ENCODE measurements at places on chromosomes 4 and X.

GRCh38 chr4:180422989-180423711, 1820.1 kb upstream of the TENM3 start:
- no peak for DNase-seq

DNA sequence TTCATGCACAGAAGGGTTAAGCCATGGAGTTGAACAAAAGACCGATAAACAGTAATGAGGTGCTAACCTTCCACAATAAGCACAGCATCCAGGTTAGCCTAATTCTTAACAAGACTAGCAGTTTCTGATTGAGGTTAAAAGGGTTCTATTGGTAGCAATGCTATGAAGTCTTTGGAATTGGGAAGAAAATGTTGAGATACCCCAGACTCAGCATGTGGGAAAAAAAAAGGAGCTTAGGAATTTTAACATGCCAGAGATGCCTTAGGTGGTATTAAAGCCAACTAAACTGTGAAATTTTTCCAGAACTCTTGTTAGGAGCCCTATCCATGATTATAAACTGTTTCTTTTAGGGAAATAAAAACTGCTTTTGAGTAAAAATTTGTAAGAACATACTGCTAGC, 391.7 kb downstream of the GABRG1 start:
- no peak for DNase-seq

GRCh38 chr4:6687947-6688878, 5.5 kb upstream of the S100P start:
- DNase-seq: no peak

GRCh38 chr4:153488006-153488891, 22.1 kb downstream of the TMEM131L start:
- no peak for DNase-seq

- no peak for DNase-seq
Observed at GRCh38 chr4:88975958-88976774, 80.8 kb downstream of the FAM13A start.

- no peak for DNase-seq
Observed at GRCh38 chr4:133390198-133390855, 241.2 kb downstream of the PCDH10 start.

GRCh38 chrX:147900349-147900748, 11.4 kb upstream of the FMR1 start:
- no peak for DNase-seq

DNA sequence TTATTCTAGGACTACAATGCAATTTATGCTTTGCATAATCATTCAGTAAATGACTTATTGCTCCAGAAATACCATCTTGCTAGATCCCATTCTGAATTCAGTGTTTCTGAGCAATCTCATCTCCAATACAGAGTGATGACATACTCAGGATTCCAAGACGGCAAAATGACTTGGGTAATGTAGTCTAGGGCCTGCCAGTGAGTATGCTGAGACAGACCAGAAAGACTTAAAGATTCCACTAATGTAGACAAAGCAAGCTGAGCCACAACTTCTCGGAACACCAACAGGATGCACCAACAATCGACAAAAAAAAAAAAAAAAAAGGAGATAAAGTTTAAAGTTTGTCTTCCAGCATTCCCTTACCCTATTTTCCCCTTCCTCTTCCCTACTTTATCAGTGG, 919 bp upstream of the SEC24B start:
- DNase-seq: no peak

DNA sequence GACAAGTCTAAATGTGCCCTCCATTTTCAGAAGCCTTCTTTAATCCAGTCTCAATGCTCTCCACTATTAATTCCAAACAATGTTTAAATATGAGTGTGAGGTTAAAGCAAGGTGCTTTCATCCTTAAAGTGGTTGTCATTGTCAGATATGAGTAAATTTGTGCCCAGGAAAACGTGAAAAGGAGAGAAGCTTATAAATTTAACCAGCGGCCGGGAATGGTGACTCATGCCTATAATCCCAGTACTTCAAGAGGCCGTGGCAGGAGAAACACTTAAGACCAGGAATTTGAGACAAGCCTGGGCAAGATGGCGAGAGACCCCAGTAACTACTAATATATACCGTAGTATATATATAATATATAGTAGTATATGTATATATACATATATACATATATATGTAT, 270.0 kb downstream of the ARHGAP24 start:
- DNase-seq: no peak

- DNase-seq: no peak
Observed at GRCh38 chr4:19254486-19254885, 997.2 kb upstream of the SLIT2 start.

GRCh38 chrX:47296766-47297365, 64.1 kb downstream of the USP11 start:
- no peak for DNase-seq

GRCh38 chr4:131091896-131092295, 1995.9 kb downstream of the C4orf33 start:
- DNase-seq: no peak

DNA sequence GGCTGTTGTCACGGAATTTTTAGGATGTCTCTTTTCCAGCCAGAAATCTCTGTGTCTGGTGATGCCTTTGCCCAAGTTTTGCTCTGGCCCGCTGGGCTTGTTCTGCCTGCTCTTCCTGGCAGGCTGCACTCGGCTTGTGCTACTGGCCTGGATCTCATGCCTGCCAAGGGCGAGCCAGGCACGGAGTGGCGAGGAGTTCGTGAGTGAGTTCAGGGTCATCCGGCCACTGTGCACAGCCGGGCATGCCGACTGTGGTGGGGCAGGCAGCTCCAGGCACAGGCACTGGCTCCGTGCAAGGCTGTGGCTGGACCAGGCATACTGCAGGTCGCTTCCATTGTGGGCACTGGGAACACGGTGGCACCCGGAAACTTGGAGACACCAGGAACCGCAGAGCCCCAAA, 129.1 kb downstream of the ARHGAP10 start:
- no peak for DNase-seq

DNA sequence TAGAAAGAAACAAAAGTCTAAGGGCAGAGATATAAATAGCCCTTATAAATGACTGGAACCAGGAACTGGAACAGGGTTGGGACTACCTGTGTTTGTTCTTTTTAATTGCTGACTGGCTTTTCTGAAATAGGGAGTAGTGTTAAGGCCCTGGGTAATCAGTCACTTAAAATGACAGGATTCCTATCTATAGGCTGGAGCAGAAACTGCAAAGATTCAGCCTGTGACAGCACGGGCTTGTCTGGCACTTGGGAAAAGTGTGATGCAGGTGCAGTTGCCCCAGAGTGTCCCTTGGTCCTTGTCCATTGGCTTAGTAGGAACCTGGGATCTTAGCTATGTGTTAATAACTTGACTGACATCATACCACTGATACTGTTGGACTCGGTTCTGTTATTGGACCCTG, 14.7 kb upstream of the PLAC8 start:
- DNase-seq: no peak

DNA sequence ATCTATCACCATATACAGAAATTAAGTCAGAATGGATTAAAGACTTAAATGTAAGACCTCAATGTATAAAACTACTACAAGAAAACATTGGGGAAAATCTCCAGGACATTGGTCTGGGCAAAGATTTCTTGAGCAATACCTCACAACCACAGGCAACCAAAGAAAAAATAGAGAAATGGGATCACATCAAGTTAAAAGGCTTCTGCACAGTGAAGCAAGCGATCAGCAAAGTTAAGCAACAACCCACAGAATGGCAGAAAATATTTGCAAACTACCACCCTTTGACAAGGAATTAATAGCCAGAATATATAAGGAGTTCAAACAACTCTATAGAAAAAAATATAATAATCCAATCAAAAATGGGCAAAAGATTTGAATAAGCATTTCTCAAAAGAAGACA, 236.9 kb upstream of the EMCN start:
- DNase-seq: no peak

DNA sequence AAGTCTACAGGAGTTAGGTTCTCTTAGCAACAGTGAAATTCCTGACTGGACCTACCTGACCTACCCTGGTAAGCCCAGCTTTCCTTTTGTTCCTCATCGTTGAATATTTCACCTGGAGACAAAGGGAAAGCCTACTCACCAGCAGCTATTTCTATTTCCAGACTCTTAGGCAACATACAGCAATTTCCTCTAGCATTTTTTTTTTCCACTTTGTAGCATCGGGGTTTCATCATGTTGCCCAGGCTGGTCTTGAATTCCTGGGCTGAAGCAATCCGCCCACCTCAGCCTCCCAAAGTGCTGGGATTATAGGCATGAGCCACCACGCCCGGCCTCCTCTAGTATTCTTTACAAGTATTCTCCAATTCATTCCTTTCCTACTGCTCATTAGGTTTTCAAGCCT, 6.8 kb upstream of the S100G start:
- DNase-seq: no peak

DNA sequence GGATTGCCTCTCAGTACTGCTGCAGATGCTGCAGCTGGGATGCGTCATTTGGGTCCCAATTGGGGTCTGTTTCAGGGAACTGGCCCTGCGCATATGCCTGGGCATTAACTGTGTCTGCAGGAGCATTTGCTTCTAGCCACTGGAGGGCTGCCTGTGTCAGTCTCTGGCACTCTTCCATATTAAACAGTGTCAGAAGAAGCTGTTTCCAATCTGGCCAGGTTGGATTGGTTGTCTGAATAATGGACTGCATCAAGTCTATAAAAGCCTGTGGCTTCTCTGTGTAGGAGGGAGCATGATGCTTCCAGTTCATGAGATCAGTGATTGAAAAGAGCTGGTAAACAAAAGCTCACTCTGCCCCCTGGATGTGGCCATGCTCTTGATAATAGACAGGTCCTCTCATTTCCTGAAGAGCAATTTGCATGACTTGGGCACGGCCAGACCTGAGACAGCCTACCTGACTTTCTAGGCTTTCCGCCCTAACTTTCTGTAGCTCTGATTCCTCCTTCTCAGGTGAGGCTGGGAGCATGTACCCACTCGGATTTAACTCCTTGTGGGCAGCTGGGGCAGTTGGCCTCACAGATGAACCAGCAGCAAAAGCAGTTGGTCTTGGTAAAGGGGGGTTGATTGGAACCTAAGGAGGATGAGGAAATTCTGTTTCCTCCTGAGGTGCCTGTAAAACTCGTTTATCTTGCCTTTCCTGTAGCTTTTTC, 29.2 kb downstream of the SULT1E1 start:
- no peak for DNase-seq

DNA sequence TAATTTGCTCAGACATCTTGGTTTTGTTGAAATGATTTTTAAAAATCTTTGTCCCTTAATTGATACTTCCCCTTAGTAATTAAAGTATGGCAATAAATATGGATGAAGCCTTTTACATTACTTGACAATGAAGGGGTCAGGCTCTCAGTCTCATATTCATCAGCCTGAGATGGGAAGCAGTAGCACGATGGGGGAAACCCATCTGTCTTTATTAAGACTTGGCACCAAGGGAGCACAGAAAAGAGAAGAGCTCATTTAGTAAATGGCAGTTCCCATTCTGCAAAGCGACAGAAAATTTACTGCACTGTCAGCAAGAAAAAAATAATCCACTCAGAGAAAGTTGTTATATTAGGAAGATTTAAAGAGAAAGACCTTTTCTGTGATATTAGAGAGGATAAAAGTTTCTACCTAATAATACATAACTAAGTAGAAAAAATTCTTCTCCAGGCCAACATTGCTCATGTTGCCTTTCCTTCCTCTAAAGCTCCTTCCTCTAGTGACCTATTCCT, 7.9 kb upstream of the SERTM2 start:
- DNase-seq: no peak

DNA sequence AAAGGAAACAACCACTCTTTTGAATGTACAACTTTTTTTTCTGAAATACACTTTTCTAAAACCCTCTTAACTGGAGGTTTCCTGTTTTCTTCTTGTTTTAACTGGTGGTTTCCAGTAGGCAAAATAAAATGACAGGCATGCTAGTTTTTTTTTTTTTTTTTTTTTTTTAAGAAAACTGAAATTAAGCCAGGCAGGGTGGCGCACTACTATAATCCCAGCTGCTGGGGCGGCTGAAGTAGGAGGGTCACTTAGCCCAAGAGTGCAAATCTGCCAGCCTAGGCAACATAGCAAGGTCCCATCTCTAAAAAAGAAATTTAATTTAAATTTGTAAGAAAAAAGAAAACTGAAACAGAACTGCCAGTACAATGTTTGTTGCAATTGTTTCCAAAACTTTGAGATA, 44.0 kb downstream of the TMEM144 start:
- DNase-seq: no peak

GRCh38 chr4:8441499-8442091, 1.0 kb downstream of the TRMT44 start:
- no peak for DNase-seq

Data from D721Med (cell line).